ENCODE measurements at places on chromosomes 5 and 9. TPM values are rescaled to one million over a fixed set of nuclear protein-coding genes. Genes with fewer than 3 reads are reported as not detected.
A peak's percentile ranks its signal among the peaks of the same experiment; 100 is the strongest.

DNA sequence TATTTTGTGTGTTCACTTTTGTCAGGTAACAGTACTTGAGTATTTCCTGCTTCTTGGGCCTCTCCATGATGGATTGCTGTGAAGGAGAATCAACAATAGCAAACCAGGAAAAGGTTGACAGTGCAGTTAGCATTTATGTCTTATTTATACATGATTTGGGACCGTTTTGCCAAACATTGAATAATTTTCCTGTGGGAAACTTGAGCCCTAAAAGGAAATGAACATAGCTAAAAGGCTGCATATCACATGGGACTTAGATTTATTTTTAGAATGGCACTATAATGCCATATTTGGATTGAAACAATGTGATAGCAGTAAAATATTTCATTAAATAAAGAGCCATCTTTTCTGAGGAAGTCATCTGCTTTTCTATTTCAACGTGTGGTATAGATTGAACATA lies 15.3 kb downstream of the GPR21 start:
- DNase-seq = no peak

- DNase-seq = peak; percentile 55
These were observed 19.9 kb downstream of the SEMA4D start for GRCh38 chr9:89477811-89478630.

DNA sequence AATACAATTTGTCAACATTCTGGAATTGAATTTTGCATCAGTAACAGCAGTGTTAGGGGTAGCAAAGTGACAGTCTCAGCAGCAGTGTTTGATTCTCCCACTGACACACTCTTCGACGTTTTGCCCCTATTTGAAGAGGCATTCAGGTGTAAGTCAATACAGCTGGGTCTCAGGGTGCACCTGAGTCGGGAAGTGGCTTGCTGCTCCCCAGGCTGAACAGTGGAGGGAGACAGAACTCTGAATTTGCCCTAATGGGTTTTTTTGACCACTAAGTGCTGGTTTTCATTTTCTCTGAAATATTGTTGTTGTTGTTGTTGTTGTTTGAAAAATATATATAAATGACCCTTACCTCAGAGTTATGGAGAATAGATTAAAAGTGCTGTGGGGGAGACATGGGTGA lies 223.2 kb downstream of the TLR4 start:
- no peak for DNase-seq

DNA sequence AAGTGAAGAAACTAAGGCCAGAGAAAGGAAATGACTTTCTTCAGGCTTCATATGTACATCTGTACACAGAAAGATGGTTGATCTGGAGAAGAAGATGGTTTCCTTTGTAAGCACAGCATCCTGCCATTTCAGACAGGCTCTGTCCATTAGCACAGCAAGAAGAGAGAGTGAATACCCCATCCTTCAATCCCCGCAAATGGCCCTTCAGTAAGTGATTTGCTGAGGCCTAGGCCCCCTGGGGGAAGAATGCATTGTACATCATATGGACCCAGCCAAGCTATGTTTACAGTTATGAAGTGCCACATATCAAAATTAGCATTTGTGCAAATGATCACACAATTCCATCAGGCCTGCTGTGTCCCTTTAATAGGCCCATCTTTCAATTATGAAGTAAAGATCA lies 657.4 kb downstream of the BRINP1 start:
- DNase-seq = no peak

DNA sequence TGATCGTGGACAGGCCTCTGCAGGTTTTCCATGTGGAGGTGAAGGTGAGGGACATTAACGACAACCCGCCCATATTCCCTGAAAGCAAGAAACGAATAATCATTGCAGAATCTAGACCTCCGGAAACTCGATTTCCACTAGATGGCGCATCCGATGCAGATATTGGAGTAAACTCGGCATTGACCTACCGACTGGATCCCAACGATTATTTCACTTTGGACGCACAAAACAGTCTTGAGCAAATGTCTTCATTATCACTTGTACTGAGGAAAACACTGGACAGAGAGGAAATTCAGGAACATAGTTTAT lies 621 bp downstream of the PCDHA13 start:
- DNase-seq = no peak

DNA sequence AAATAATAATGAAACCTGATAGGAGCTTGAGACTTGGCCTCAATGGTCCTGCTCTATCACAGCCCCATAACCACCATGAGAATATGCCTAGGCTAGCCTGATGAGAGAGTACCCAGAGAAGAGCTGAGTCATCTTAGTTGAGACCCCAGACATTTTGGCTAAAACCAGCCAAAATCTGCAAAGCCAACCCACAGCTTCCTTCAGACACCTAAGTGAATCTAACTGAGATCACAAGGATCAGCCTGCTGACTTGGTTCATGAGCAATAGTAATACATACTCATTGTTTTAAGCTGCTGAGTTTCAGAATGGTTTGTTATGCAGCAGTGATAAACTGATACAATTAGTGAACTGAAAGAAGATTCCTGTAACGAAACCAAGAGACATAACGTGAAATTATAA lies 473.7 kb upstream of the PTGER4 start:
- no peak for DNase-seq

GRCh38 chr5:135997673-135998335 lies 31.0 kb upstream of the TGFBI start:
- DNase-seq = no peak

GRCh38 chr5:75457691-75458090 lies 53.7 kb downstream of the CERT1 start:
- peak; percentile 15 for DNase-seq

GRCh38 chr9:131116281-131117120 lies 8.9 kb upstream of the NUP214 start:
- DNase-seq = no peak

DNA sequence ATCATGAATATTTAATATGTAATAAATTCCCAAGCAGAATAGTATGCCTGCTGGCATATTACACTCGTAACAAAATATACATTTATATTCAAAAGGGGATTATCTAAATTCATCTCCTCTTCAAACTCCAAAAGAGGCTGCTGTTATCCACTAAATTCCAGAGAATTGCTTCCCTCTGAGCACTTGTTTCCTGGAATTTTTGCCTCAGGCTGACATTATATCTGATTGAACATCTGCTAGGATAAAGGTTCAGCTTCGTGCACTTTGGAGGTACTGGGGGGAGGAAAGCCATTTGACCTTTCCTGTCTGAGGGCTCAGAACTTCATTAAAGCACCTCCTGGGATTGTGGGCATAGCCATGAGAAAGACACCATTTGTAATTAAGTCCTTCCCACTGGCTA lies 4.3 kb upstream of the HAPLN1 start:
- DNase-seq = no peak

DNA sequence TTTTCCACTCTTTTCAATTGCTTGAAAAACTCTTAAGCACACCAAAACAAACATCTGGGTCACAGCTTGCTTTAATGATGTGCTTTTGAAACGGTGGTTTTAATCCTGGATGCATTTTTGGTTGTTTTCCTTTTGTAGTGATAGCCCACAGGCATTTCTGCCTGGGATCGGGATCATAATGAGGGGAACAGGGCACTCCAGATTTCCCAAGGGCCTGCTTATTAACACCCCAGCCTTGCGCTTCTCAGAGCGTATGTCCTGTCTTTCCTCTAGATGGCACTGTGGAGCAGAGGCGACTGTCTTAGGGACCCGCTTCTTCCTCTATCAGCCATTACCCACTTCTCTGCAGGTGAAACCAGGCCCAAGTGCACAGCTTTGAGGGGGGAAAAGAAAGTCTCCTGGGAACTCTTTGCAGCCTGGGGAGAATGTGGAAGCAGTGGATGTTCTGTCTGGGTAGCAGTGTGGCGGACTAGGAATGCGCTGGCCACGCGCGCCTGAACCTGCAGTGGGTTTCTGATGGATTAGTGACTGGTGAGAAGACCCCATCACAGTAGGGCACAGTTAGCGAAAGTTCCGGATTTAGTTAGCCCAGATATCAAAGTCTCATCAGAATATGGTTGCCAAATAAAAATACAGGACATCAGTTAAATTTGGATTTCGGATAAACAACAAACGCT lies 190.1 kb downstream of the GNA14 start:
- peak; percentile 87 for DNase-seq

DNA sequence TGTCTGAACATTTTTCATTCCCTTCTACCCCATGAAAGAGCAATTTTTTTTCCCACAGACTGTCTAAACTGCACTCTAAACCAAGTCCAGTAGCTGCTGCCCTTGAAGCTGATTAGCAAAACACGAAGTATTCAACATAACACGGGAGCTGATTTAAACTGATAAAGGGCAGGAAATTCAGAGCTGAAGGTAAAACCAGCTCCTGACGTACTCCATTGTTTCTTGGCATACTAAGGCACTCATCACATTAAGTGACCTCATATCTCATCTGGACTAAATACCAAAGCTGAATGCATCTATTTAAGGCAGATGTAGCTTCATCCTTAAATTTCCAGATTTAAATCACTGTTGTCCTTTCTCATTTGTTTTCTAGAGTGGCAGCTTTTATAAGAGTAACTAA lies 12.0 kb downstream of the GDF9 start:
- DNase-seq = no peak

- DNase-seq = peak; percentile 61
These were observed 22.1 kb upstream of the MARCHF6 start for GRCh38 chr5:10331341-10331796.

GRCh38 chr5:133757396-133757945 lies 145.1 kb upstream of the FSTL4 start:
- DNase-seq = no peak

- DNase-seq = no peak
These were observed 96.5 kb downstream of the TARS1 start for GRCh38 chr5:33537240-33537639.

DNA sequence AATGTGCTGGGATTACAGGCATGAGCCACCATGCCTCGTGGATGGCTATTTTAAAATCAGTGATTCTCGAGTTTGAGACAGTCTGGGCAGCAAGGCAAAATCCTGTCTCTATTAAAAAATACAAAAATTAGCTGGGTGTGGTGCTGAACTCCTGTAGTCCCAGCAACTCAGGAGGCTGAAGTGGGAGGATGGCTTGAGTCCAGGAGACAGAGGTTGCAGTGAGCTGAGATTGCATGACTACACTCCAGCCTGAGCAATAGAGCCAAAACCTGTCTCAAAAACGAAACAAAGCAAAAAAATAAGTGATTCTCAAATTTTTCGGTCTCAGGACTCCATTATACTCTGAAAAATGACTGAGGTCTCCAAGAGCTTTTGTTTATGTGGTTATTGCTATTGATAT lies 47.9 kb upstream of the HSPA9 start:
- no peak for DNase-seq

- DNase-seq = no peak
These were observed 8.9 kb upstream of the LNPEP start for GRCh38 chr5:96927008-96927407.

DNA sequence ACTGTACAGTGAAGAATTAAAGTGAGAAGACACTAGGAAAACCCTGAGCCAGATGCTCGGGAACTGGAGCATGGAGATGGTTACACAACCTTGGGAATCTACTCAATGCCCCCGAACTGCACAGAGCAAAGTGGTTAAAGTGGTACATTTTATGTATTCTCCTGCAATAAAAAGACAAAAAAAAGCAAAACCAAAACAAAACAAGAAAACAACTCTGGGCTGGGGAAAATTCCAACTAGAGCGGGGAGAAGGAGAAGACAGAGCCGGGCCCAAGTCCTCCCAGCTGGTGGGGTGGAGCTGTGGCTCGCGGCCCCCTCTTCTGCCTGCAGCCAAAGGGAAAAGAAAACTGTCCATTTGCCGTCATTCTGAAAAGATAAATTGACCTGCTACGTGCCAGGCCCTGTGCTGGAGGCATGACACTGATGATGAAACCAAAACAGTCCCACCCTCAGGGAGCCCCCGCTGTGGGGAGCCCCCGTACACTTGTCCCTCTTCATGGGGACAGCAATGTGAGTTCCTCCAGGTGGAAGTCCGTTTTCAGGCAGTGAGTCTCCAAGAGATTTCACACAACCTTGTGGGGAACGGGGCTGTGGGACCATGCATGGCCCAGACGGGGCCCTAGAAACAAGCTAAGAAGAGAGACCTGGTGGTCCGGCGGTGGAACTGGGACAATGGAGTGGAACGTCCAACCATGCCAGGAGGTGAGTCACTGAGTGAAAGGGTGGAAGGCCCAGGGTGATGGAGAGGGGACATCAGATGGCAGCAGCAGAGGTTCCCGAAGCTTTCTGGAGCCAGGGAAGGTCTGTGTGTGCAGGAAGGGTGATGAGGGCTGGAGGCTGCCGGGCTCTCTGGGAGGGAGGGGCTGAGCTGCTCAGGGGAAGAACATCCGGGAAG lies 114.8 kb upstream of the COL5A1 start:
- no peak for DNase-seq

DNA sequence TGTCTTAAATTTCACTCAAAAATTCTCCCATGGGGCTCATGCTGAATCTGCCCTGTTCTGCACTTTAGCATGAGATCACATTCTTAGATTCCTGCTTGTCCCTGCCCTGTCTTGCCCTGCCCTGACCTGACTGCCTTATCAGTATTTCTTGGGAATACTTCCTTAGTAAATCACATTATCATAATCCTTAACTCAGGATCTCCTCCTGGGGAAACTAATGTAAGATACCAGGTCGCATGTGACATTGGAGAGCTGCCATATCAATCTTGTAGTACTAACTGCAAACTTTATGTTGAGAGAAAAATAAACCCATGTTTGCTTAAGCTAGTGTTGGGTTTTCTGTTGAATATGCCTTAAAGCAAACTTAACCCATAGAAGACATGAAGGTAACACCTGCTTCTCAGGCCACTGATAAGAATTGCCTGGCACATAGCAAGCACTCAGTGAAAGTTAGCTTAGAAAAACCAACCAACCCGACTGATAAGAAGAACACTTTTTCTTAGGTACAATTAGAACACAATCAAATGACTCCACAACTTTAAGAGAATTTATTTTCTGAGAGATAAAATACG lies 53.3 kb downstream of the IL33 start:
- peak; percentile 11 for DNase-seq

DNA sequence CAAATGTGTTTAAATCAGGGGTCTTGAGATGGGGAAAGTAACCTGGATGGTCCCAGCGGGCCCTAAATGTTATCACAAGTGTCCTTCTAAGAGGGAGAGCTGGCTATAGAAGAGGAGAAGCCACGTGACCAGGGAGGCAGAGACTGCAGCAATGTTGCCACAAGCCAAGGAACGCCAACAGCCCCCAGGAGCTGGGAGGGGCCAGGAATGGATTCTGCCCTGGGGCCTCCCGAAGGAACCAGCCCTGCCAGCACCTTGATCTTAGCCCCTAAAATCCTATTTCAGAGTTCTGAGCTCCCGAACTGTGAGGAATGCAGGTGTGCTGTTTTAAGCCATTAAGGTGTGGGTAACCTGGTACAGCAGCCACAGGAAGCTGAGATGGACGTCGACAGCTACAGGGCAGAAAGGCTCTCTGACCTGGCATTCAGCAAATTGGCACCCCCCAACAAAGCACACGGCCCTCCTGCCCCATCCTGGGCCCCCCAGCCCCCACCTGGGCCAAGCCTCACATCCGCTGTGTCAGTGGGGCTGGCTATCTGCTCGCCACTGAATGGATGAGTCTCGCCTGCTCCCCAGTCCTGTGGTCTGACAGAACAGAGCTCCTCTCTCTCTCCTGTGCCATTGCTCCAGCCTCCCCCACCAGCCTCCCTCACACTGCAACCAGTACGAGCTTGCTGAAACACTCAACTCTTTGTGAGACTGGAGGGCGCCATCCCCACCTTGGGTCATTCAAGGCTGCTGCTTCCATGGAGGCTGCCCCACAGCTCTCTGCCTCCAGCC lies 78.8 kb downstream of the ADAMTS2 start:
- peak; percentile 4 for DNase-seq

MRPL36 gene
- 96.9 TPM for polyA plus RNA-seq

SLC9A3 gene
- 5.4 TPM for polyA plus RNA-seq

CTXN3 gene
- not detected for polyA plus RNA-seq

COL15A1 gene
- polyA plus RNA-seq = 97.6 TPM

PTGR1 gene
- 266 TPM for polyA plus RNA-seq

TMEM232 gene
- polyA plus RNA-seq = 2.8 TPM

MYOT gene
- polyA plus RNA-seq = not detected

TLX3 gene
- polyA plus RNA-seq = 0.22 TPM

PCDHA2 gene
- polyA plus RNA-seq = 2.0 TPM

All from hepatocyte (in vitro differentiated cells).